ENCODE measurements at places on chromosomes 1 and 21.
A peak's percentile ranks its signal among the peaks of the same experiment; 100 is the strongest.

DNA sequence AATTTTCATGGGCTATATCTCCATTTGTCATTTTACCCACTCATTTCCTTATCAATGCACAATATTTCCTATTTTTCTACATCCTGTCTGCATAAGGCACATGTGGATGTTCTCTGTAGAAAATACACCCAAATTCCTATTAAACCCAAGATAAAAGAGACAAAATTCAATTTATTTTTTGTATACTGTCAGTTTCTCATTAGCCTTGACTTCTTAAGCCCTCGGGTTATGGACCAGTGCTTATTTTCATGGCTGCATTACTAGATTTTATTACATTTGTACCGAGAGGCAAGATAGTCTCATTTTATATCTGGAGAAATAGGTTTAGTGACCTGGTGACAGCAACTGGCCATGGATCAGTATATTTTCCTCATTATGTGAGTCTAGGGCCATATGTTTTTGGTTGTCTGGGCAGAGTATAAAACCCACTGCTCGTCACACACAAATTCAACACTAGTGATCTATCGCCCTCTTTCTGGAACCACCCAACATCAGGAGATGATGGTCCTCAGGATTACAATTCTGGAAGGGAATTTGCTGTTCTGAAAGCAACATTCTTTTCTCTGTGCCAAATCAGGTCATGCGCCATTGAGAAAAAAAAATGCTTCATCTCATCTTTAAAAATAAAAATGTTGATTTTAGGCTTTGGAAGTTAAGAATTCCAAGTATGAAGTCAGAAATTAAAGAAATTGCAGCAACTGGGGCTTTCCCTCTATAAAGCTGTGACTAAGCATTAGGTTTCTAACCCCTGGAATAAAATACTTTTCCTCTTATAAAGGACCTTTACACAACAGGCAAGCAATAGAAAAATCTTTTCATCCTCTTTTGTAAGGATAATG, 81.4 kb downstream of the ASTN1 start:
- no peak for DNase-seq

GRCh38 chr21:34969423-34970166, 79.5 kb downstream of the RUNX1 start:
- DNase-seq = no peak

DNA sequence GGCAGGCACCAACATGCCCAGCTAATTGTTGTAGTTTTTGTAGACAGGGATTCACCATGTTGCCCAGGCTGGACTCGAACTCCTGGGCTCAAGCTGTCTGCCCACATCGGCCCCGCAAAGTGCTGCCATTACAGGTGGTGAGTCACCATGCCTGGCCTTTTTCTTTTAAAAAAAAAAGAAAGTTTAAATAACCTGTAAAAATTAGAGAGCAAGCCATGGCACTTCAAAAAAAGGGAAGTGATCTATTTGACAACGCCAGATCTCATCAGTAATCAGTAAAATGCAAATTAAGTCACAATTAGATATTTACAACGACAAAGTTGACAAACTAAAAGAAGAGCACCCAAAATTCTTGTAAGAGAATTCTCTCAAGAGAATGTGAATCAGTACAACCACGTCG, 2.9 kb upstream of the RBBP5 start:
- no peak for DNase-seq

DNA sequence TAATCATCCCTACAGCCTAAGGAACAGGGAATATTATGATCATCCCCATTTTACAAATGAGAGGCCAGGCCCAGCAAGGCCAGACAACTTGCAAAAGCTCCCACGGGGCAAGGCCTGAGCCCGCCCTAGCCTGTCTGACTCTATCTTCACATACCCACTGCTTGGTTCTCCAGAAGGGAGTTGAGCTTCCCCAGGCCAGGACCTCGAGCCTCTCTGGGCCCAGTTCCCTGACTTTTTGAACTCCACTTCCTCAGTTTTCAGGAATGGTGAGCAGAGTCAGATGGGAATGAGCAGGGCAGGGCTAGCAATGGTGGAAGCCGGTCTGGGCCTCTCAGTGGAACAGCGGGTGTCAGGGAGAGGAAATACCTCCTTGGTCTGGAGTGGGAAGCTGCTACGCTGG, 39.3 kb downstream of the CACNA1S start:
- no peak for DNase-seq

DNA sequence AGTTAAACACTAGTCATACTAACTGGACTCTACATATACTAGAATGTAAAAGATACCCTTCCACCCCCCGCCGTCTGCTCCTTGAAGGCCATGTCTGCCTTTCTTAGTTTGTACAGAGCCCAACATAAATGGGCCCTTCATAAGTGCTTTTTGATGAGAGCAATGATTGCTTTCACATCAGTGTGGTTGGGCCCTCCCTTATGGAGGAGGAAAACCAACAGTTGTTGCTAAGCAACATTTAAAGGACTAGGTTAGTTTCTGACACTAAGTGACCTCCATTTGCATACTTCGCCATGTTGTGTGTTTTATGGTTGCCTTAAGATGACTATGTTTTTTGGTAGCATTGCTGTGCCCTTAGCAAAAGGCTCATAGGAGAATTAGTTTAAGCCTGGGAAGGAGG, 182.0 kb upstream of the SGIP1 start:
- DNase-seq = peak; percentile 34

DNA sequence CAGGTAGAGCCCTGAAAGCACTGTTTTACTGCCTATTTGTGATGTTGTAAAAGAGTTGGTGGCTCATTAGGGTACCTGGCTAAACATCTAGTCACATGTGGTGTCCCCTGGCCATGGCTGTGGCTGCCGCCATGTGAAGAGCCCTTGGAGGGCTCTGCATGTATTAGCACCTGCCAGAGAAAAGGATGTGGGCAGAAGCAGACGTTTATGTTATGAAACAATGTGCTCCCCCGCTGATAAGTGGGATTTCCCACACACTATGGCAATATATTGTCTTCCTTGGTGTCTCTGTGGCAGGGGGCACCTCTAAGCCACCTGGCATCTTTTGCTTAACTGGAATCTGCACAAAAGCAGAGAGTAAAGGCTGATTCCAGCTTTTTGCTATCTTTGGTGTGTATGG, 9.6 kb downstream of the TENT5C start:
- no peak for DNase-seq

DNA sequence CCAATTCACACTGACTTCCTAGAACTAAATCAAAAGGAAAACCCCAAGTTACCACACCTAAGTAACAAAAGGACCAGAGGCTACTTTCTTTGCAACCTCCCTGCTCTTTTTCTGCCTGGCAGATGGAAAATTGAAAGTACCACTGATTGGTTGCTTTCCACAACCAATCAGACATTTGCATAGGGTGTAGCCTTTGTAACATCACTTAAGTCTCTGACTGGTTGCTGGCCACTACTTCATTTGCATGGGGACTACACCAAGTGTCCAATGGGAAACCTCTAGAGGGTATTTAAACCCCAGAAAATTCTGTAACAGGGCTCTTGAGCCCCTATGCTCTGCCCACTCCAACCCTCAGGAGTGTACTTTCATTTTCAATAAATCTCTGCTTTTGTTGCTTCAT, 365.0 kb downstream of the LTN1 start:
- DNase-seq = no peak

DNA sequence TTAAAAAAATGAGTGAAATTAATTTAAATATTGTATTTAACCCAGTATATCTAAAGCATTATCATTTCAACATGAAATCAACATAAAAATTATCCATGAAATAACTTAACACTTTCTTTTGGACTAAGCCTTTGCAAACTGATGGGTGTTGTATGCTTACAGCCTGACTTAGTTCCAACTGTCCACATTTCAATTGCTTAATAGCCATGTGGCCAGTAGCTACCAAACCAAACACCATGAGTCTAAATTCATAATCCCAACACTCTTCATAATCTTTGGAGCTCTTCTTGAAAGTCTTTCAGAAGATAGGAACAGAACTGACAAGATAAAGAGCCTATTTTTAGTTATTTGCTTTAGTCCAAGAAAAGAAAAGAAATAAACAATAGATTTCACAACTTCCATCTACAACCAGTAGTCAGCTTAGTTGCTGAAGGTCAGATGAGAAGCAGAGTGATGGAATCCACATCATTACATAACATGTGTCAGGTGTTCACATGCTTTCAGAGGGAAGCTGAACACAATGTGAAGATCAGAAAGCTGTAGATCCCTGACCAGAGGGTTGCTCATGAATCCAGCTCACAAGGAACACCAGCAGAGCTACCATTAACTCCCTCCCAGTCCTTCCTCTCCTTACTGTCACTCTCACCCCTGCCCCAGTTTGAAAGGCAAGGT, 144.0 kb upstream of the ZNF648 start:
- no peak for DNase-seq

DNA sequence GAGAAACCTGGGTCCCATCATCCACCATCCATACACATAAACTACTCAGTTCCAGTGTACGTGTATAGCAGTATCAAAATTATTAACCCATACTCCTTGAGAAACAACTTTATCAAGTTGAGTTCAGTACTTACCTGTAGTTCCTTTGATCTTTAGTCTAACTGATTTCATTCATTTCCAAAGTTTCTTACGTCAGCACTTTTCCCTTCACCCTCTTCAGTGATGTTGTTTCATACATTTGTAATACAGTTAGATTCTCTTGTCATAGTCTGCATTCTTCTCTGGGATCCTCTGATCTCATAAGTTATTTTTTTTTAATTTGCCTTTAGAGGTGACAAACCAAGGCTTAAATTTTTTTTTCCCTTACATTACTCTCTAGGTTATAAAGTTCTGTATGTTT, 143.2 kb downstream of the PIK3R3 start:
- no peak for DNase-seq

DNA sequence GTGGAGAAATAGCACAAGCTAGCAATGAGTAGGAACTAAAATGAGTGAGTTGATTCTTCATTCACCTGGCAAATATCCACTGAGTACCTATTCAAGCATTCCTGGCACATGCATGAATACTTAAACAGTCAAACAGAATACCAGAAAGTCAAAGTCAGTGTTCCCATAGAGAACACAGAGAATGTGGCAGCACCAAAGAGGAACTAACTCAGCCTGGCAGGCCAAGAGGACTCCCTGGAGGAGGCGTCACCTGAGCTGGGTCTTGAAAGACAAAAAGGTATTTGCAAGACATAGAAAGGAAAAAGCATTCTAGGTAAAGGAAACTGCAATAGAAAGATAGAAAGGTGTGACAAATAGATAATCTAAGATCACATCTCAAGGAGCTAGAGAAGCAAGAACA, 49.7 kb downstream of the DMRTA2 start:
- DNase-seq = no peak

DNA sequence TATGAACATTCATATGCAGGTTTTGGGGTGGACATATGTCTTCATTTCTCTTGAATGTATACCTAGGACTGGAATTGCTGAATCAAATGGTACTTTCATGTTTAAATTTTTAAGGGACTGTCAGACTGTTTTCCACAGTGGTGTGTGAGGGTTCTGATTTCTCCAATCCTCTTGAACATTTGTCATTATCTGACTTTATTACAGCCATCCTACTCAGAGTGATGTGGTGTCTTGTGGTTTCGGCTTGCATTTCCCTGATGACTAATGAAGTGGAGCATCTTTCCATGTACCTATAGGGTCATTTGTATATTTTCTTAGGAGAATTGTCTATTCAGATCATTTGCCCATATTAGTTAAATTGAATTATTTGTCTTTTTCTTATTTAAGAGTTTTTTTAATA, 35.4 kb upstream of the ZNF281 start:
- no peak for DNase-seq

- no peak for DNase-seq
These were observed 52.6 kb downstream of the RPS6KC1 start for GRCh38 chr1:213103377-213104306.

DNA sequence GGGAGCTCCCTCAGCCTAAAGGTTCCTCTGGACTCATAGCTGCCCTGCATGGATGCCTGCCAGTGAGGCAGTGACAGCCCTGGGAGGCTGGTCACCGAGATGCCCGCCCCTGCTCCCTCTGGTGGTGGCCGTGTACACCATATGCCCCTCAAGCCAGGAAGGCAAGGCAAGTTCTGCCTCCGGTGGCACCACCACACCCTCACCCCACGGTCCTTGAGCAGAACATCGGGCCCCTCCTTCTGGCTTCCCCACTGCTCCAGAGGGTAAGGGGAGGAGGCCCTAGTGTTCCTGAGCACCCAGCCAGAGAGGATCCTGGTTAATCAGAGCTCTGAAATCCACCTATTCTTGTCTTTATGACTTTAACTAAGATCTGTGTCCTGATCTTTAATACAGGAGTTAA, 1.5 kb upstream of the S100A14 start:
- DNase-seq = peak; percentile 61

- no peak for DNase-seq
These were observed 60.1 kb upstream of the PTCH2 start for GRCh38 chr1:44903011-44903680.

GRCh38 chr1:119266386-119266785, 102.2 kb upstream of the HAO2 start:
- no peak for DNase-seq

DNA sequence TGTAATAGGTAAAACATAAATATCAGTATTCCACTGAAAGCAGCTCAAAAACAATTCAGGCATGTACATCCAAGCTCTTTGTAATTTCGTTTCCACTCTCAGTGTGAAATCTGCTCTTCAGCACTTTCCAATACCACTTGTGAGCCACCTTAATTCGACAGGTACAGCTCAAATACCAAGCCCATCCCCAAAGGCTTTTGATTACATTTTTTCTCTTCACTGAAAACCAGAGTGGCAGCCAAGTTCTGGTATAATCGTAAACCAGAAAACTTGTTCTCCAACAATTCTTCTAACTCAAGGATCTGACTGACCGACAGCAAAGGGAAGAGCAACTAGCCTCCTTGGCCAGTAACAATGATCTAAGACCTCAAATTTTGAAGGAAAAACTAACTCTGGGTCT, 36.8 kb downstream of the FBXO42 start:
- no peak for DNase-seq

DNA sequence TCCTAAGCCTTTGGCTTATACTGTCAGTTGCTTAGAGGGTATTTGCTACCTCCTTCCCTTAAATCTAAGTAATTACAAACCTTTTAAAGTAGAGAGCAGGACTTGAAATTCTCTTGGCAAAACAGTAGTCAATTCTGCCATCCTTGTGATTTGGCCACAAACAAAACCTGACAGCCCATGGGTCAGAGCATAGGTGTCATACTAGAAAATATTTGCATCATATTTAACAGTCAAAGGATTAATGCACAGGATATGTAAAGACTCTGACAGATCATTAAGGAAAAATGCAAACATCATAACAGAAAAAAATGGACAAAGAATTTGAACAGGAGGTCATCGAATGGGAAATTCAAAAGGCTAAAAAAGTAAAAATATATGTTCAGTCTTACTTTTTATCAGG, 50.5 kb downstream of the ZFYVE9 start:
- no peak for DNase-seq

DNA sequence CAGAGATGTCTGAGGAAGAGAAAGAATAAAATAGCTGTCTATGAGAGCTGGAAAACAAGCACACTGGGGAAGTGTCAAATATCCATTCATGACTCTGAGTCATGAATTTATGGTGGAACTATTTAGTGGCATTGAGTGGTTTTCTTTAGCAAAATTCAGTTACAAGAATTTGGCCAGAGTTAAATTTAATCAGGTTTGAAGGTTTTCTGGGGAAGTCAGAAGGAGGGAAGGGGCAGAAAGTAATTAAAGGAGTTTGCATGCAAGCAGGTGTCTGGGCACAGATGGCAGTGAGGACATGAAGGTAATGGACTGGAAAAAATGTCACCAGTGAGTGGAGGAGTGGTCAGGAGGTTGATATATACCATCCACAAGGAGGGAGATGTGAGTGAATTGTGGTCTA, 121.9 kb upstream of the IVNS1ABP start:
- DNase-seq = no peak

- no peak for DNase-seq
These were observed 69.6 kb downstream of the RGS13 start for GRCh38 chr1:192705510-192705909.

- no peak for DNase-seq
These were observed 155.0 kb upstream of the RUNX1 start for GRCh38 chr21:35204125-35204524.

All from T-helper 17 cell (primary cell).